Panc1 (cell line): ENCODE measurements at places on chromosomes 7 and 10.

DNA sequence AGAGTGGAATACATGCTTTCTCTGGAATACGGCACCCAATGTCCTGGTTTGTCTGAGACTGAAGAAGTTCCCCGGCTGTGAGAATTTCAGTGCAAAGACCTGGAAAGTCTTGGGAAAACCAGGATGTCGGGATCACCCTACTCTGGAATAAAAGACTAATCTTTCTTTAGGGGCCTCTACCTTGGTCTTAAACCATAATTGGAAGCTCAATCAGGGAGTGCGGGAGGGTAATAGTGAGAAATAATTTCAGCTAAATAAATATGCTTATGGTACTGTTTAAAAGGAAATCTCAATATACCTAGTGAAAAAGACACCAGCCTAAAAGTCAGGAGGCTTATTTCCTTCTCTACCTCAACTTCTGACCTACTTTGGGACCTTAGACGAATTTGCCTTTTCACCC is 236.1 kb upstream of the GLI3 start:
- no peak for DNase-seq

- DNase-seq: no peak
Observed at GRCh38 chr7:4731803-4732202, 43.6 kb upstream of the AP5Z1 start.

DNA sequence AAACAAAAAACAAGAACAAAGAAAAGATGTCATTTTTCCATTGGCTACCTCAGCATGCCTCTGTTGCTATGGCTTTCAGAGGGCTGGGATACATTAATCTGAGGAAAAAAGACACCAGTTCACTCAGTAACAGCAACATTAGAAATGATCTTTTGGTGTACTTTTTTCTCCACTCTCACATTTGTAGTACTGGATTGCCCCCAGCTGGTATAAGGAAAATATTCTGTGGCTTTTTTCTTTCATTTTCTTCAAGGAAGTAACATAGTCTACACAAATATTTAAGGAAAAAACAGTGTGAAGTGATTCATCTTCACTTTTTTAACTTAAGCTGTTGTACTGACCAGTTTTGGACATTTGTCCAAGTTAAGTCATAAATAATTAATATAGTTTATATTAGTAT is 482.3 kb downstream of the SORCS1 start:
- DNase-seq: no peak

DNA sequence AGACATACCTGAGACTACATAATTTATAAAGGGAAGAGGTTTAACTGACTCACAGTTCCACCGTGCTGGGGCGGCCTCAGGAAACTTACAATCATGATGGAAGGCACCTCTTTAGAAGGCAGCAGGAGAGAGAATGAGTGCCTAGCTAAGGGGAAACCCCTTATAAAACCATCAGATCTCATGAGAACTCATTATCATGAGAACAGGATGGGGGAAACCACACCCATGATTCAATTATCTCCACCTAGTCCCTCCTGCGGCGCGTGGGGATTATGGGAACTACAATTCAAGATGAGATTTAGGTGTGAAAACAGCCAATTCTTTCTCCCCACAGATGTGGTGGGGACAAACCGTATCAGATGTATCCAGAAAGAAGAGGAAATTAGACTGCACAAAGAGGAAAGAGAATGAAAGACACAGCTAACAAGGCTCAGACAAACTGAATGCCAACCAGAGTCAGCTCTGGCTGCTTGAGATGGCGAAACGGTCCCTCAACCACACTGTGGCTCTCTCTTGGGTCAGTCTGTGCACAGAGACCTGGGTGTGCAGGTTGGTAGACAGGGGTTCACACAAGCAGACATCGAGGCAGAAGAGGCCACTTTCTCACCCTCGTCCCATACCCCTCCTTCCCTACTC is 375.6 kb downstream of the SFMBT2 start:
- no peak for DNase-seq

DNA sequence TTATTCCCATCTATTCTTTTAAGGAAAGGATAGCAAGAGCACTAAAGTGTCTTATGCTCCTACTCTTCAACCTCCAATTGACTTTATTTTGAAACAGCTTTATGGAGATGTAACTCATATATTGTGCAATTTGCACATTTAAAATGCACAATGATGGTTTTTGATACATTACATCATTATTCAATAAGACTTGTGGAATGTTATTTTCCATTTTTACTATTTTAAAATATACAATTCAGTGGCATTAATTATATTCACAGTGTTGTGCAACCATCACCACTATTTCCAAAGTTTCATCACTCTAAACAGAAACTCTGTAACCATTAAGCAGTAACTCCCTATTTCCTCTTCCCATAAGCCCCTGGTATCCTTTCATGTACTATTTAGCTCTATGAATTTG is 489.8 kb downstream of the NEBL start:
- no peak for DNase-seq

- DNase-seq: no peak
Observed at GRCh38 chr10:121168545-121169216, 317.5 kb downstream of the WDR11 start.

DNA sequence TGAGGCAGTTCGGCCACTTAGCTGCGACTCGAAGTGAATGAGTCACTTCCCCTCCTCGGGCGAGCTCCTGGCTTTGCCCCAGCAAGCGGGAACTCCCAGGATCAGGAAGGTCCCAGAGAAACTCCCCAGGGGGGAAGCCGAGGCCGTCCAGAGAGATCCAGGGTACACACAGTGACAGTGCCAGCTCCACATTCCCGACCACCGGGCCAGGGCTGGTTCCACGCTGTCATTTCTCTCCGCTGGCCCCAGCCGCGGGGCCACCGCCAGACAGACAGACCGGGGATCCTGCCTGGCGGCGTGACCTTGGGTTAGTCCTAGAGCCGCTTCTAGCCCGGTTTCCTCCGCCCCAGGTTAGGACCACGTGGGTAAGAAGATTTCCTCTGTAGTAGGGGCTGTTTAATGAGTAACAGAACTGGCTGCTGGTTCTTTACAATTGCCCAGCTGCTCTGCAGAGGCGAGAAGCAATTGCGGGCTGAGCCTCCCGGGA is 463 bp upstream of the UPP1 start:
- DNase-seq: peak; percentile 91

DNA sequence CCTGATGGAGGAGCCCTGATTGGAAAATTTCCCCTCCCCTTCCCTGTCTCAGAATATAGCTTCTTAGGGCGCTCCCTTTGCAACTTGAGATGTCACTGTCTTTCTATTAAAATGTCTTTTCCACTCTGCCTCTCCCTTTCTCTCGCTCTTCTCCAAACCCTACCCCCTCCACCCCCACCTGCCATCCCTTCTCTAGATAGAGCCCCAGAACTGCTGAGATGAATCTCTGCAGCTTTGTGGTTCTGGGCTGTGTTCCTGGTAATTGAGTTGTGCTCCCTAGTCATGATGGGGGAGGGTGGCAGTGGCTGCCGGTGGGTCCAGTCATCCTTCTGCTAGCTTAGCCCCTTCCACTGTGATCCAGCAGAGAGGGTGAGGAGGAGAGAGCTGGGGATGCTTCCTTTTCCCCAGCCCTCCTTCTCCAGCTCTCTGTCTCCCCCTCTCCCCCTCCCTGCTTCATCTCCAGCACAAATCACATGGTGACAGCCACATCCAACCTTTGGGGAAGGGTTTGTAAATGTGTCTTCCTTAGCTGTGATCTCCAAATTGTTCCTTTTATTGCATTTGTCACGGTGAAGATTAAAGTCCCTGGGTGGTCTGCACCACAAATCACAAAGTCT is 50.8 kb upstream of the BTRC start:
- no peak for DNase-seq

GRCh38 chr10:91410638-91411371 is 661 bp downstream of the HECTD2 start:
- no peak for DNase-seq

- DNase-seq: no peak
Observed at GRCh38 chr10:73647211-73647874, 6.1 kb upstream of the MYOZ1 start.

- no peak for DNase-seq
Observed at GRCh38 chr7:101747053-101747878, 70.2 kb upstream of the CUX1 start.

GRCh38 chr10:10794791-10795191 is 222.9 kb upstream of the CELF2 start:
- DNase-seq: no peak

DNA sequence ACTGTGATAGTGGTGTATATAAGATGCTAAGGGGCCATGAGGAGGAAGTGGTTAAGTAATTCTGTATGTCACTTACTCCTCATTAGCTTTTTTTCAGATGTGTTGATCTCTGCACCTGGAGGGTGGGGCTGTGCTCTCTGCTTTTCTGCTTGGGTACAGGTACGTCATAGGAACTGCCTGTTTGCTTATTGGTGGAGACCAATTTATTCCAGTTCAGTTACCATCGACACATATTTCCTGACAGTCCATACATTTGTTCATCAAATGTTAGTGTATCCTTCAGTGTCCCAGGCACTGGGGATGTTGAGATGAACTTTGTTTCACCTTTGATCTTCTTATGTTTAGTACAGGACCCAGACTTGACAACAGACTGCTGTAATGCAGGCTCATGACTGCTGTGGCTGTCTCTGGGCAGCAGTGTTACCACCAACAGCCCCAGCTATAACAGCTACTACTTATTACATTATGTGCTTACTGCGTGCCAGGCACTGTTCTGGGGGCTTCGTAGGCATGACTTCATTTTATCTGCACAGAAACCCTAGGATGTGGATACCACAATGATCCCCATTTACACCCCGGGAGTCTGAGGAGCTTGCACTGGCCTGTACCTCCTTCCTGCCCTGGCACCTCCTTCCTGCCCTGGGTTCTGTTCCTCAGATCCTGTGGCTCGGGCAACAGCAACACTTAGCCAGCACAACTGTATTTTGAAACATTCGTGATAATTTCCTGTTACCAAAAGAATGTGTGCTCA is 87.4 kb downstream of the BUB3 start:
- no peak for DNase-seq

DNA sequence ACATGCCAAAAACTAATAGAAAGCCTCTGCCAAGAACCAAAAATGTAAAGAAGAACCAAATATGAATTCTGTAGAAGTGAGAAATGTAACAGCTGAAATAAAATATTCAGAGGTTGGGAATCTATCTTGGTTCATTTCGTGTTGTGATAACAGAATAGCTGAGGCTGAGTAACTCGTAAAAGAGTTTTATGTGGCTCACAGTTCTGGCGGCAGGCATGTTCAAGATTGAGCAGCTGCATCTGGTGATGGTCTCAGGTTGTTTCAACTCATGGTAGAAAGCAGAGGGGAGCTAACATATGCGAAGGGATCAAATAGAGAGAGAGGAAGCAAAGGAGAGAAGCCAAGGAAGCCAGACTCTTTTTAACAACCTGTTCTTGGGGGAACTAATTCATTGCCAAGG is 717.2 kb downstream of the TNS3 start:
- DNase-seq: no peak

- no peak for DNase-seq
Observed at GRCh38 chr7:106824458-106824857, 40.6 kb upstream of the PIK3CG start.

GRCh38 chr10:31664803-31665202 is 263.8 kb downstream of the ARHGAP12 start:
- DNase-seq: no peak

DNA sequence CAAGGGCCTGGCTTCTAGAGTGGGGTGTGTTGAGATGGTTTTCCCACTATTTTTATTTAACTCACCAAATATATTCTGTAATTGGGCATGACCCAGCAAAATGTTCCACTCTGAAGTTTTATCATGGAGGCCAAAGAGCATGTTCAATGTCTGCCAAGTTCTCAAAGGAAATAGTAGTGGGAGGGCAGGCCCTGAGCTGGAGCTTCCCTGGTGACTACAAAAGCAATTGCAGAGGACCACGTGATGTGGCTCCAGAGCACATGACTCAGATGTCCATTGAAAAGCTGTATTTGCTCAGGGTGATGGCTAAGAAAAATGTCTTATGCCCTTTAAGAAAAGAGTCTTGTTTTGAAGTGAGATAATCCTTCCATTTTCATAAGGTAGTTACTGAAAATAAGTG is 1024.8 kb downstream of the LRMDA start:
- no peak for DNase-seq

GRCh38 chr10:14528450-14528849 is 197.7 kb upstream of the FRMD4A start:
- no peak for DNase-seq

DNA sequence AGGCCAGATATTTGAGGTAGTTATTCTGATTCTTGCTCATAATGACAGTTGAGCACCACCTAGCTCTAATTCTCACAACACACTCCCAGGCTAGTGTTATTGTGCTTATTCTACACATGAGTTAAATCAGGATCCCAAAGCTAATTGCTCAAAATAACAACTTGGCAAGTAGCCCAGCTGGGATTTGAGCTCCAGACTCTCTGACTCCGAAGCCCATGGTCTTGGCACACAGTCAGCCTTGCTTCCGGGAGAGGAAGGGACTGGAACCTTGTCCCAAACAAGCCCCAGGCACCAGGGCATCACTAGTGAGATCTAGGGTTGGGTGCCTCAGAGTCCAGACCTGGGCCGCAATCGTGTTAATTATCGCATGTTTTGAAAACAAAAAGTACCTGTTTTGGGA is 101.4 kb downstream of the GPAM start:
- DNase-seq: no peak

DNA sequence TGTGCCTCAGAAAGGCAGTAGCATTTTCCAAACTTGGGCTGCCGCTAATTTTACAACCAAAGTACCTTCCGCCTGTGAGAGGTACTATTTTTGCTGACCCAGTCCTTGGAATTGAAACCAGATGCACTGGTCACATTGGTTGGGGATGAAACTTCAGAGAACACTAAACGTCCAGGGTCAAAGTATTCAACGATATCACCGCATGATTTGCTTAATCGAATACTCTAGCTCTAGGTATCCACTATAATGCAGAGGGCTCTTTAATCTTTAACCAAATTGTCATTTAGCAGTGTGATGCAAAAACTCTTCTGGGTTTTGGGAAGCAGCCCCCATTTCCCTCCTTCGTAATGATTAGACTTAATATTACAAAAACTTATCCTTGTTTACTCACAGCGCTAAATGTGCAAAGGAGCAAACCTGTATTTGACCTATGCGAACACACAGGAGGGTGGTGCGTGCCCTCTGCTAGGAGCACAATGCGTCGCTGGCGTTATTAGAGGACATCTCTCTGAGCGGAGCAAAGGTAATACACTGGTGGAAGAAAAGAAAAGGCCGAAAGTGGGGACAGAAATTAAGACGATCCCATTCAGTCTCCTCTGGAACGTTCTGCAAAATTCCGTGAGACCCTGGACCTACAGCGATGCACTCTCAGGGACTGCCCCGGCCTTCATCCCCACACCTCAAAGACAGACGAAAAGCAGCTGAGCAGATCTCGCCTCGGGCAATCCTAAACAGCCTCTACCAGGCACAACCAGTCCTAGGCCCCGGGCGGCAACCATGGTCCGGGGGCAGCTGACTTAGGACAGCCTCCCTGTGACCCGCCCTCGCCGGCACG is 916 bp upstream of the EEPD1 start:
- DNase-seq: peak; percentile 47

DNA sequence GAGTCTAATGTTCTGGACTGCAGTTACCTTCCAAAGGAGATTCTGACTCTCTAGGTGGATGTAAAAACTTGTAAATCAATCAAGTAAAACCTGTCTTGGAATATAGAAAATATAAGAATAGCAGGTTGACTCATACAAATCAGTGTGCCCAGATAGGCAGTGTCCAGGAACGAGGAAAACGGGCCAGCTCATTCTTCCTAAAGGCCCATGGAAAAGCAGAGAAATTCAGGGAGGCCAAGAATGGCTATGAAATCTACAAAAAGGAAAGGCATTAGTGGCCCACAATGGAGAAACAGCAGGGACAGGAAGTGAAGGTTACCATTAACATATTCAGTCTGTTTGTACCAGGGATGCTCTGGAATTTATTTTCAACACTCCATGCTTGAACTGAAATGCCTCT is 14.9 kb downstream of the GLI3 start:
- no peak for DNase-seq

GRCh38 chr7:95238252-95238943 is 85.9 kb downstream of the PON1 start:
- no peak for DNase-seq
